NCI-H345 (cell line): ENCODE measurements at places on chromosomes 1 and 21.

DNA sequence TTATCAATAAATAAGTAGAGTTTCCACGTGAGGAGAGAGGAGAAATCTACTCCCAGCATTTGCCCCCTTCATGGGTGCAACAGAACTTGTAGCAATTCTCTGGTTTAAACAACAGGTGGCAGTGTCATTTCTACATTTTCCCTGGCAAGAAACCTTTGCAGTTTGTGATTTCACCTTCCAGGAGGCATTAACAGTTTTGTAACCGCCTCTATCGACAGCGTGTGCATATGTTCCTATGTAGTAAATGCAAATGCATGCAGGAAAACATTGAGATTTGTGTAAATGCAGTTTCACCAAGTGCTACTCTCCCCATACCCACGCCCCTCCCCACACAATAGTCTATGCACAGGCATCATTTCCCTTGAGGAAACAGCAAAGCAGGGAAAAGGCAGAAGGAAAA, 494.7 kb downstream of the SMYD3 start:
- peak; percentile 34 for DNase-seq

DNA sequence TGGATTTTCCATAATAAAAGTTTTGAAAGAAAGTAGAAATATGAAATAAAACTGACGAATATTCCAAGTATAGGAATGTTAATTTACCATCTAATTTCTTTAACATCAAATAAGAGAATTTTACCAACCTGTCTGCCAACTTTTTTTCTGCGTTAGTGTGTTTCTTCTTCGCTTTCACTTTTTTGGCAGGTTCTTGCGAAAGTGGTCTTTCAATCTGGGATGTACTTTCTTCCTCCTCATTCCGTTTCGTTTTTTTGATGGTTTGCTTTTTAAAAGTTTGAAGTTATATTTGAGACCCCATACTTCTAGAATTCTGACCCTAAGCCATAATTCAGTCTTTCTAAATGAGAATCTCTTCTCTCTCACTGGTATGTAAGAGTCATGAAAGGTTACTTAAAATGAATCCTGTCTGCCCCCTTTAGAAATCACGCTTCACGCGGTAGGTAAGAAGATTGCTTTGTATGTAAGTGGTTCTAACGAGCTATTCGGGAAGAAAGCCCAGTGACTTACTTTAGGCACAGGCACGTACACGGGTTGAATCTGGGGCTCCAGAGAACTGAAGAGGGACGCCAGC, 580 bp downstream of the RBM34 start:
- DNase-seq: peak; percentile 61

DNA sequence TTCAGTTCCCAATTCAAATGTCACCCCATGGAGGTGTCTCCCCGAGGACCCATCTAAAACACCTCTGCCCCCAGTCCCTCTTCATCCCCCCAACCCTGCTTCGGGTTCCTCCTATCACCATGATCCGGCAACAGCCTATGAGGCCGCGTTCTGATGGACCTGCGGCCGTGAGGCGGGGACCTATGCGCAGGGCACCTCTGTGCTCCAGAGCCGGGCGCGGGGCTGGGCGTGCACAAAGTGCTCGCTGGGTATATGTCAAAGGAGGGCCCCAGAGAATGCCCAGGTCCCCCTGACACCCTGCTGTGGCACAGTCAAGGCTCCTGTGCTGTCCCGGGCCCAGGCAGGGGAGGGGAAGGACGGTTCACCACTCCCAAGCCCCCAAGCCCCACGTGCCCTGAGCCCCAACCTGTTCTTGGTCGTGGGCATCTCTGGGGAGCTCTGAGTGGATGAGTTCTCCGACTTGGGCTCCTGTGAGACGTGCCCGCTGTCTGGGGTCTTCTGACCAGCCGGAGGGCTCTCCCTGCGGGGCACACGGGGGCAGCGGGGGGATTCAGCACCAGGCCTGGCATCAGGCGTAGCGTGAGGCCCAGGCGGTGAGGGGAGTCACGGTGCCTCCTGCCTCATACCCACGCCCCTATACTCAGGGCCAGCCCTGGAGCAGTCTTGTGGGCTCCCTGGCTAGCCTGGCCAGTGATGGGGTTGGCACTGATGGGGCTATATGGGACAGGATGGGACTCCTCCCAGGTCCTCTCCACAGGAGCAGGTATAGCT, 67.7 kb downstream of the RAP1GAP start:
- no peak for DNase-seq

GRCh38 chr1:97200595-97200994, 479.0 kb downstream of the PTBP2 start:
- DNase-seq: no peak

- DNase-seq: no peak
Observed at GRCh38 chr1:8424539-8425116, 106.7 kb downstream of the SLC45A1 start.

- no peak for DNase-seq
Observed at GRCh38 chr1:234851450-234852438, 241.8 kb upstream of the IRF2BP2 start.

- DNase-seq: no peak
Observed at GRCh38 chr1:31310198-31310597, 13.4 kb downstream of the ZCCHC17 start.

DNA sequence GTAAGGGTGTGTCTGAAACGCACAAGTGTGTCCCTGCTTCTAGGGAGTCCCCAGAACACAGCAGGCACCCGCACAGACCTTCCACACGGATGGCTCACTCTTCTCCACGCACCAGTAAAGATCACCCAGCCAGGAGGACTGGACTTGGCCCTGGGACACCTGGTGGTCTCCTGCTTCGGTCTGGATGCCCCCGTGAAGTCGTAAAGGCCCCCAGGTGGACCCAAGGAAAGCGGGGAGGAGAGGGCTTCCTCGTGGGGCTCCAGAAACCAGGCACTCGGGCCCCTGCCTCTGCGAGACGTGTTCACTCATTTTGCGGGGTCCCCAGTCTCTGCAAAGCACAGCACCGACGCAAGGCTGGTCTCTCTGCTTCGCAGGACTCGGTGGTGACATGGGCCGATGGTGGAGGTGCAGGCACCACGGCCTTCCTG, 20.2 kb upstream of the COL6A2 start:
- no peak for DNase-seq

DNA sequence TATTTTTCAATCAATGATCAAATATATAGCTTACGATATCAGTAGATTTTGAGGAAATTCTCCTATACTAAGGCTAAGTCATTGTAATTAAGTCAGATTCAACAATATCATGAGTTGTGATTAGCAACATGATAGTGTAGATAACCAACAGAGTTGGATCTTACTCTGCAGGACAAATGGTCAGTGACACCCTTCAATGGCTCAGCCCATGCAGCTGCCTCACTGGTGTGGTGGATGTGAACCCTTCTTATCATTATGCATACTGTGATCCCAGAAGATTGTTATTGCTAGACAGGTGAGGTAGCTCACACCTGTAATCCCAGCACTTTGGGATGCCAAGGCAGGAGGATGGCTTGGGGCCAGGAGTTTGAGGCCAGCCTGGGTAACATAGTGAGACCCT, 5.6 kb downstream of the SLC16A1 start:
- DNase-seq: no peak

- DNase-seq: peak; percentile 73
Observed at GRCh38 chr1:234969581-234970400, 158.8 kb downstream of the TOMM20 start.

DNA sequence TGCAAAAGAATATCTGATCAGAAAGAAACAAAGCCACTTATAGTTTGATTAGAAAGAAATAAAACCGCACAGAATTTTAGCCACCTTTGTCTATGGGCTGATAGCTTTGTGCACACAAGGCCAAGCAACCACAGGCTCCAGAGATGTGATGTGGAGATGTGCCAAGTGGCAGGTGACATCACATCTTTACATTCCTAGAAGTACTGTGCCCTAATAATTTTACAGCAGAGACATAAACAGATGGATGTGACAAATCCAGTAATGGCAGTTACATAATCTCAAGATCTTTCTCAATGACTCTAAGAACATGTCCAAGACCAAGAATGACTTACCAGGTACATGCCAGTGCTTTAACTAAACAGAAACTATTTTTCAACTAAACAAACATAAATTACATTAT, 159.5 kb downstream of the LTN1 start:
- no peak for DNase-seq

- no peak for DNase-seq
Observed at GRCh38 chr1:163439471-163439870, 117.7 kb downstream of the NUF2 start.

DNA sequence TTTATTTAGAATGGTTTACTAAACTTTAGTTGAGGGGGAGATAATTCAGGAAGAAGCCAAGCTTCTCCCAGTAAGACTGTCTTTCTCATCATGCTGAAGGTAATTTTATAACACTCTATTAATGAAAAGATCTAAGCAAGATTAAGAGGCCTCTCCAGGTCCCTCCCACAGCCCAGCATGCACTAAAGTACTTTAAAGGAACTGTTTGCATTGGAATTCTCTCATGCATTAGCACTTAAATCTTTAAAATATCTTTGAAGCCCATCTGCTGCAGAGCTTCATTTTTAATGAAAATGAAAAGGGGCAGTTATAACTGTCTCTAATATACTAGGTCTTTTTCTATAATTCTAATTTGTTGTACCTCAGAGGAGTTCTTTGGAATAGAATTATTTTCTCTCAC, 1379.1 kb upstream of the ADGRL4 start:
- DNase-seq: no peak

- no peak for DNase-seq
Observed at GRCh38 chr1:2435746-2436355, 23.5 kb upstream of the PEX10 start.

- DNase-seq: no peak
Observed at GRCh38 chr1:94716965-94717364, 103.2 kb upstream of the SLC44A3 start.

DNA sequence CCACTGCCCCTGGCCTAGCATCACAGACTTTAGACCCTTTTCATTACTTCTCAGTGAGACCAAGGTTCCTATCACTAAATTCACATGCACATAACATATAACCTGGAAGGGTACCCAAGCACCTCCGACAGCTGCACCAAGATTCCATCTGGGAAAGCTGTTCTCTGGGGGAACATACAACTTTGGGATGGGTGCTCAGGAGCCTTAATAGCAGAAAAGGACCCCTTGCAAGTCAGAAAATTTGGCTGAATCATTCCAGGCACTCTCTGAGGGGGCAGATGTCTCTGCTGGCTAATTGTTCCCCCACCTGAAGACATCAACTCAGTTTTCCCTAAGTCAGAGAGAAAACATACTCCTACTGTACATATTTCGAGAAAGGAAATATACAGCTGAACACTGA, 41.3 kb upstream of the PSEN2 start:
- DNase-seq: no peak

DNA sequence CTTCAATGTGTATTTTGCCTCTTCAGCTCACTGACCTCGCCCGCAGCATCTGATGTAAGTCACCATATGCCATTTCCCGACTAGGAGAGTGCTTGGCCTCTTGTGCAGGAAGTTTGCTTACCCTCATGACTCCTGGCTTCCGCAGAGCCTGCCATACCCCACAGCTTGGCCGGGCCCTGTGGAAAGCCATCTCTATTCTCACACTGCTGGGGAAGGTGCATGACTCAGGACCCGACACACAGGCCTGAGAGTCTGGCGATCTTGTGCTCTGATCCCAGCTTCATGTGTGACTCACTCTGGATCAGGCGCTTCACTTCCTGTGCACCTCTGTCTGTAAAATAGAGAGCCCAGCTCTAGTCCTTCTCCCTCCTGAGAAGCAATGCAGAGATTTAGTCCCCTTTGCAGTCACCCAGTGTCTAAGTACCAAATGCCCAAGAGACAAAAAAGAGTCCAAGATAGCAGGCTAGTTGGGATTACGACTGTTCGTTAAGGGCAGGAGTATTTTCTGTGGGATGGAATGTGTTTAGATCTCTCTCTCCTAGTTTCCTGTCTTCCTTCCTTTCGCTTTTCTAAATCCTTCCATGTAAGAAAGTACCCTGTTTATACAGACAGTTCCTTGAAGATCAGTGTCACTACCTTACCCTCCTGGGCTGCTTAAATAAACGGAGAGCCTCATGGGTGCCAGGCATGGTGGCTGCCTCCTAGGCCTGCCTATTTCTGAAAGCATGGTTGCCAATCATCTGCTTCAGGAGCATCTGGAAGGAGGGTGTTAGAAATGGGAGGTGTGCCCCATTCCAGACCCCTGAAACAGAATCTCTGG, 62.8 kb upstream of the KIF26B start:
- no peak for DNase-seq

DNA sequence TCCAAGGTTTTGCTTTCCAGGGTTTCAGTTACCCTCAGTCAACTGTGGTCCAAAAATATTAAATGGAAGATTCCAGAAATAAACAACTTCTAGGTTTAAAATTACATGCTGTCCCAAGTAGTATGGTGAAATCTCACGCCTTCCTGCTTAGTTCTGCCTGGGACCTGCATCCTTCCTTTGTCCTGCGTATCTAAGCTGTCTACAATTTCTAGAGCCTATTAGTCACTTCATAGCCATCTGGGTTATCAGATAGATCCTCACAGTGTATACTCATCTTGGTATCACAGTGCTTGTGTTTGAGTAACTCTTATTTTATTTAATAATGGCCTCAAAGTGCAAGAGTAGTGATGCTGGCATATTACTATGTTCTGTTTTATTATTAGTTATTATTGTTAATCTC, 157.7 kb downstream of the ROR1 start:
- DNase-seq: no peak

GRCh38 chr1:43405219-43405875, 15.6 kb downstream of the SZT2 start:
- no peak for DNase-seq

GRCh38 chr21:33901412-33902288, 14.0 kb downstream of the ATP5PO start:
- peak; percentile 48 for DNase-seq

DNA sequence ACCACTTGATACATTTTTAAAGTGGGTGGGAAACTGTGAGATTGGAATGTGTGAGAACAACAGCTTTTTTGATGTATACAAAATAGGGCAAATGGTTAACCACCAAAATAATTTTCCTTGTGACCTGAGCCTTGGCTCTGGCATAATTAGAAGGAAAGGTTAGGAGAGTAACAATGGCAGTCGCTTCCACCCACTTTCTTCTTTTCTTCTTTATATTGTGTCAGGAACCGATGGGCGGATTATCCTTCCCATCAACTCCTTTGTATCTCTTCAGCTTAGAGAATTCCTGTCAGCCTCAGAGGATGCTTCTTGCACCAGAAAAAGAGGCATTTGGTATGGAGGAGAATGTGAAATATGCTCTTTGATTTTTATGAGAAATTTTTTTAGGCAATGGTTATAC, 90.6 kb downstream of the SDCCAG8 start:
- no peak for DNase-seq

- DNase-seq: no peak
Observed at GRCh38 chr1:85334962-85335361, 58.5 kb upstream of the BCL10 start.
